ENCODE measurements at places on chromosomes 5 and 9.

- no peak for DNase-seq
These were observed 78.5 kb upstream of the TBC1D2 start for GRCh38 chr9:98333703-98334582.

GRCh38 chr9:85994191-85994590 is 53.2 kb downstream of the NAA35 start:
- DNase-seq: no peak

- DNase-seq: no peak
These were observed 157.8 kb downstream of the NTRK2 start for GRCh38 chr9:84827216-84827765.

DNA sequence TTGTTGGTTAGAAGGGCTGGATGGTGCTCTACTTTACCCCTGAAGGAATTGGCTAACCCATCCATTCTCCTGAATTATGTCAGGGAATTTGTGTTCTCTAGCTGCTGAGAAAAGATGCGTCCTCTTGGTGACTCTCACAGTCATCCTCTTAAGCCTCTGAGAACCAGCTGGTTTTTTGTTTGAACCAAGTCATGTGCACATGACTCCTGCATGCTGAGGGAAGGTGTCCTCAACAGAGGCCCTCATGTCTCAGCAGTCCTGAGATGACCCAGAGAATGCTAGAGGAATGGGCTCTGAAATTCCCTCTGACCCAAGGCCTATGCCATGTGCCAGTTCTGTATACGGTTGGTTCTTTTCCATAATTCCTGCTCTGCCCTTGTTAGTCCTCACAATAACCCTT is 10.4 kb upstream of the C5orf63 start:
- no peak for DNase-seq

DNA sequence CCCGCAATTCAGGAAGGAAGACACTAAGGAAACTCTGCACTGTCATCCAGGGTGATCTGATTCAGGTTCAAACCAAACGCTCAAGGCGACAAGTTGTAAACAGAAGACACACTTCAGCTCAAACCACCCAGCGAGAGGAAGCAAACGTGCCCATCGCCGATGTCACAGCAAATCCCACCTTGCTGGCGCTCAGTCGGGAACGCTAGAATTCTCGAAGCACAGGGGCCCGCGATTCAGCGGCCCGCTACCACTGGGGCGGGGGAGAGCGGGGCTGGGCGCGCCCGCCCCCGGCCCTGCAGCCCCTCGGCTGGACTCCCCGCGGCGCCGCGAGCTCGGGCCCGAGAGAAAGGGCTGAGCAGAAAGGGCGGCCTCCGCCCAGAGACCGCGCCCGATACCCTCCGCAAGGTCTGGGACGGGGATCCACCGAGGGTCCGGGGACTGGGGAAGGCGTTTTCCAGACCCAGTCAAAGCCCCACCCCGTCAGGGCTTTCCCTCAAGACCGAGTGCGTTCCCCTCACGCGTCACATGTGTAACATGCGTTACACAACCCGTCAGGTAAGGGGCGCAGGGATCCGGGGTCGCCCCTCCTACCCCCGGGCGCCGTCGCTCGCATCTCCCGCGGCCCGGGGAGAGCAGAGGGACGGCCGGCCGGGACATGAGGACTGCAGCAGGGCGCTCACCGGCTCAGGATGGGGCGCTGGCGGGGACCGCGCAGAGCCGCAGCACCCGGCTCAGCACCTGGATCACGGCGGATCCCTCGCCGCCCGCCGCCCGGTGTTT is 469 bp downstream of the AGTPBP1 start:
- no peak for DNase-seq

GRCh38 chr9:124513376-124513994 is 6.3 kb upstream of the NR5A1 start:
- no peak for DNase-seq

DNA sequence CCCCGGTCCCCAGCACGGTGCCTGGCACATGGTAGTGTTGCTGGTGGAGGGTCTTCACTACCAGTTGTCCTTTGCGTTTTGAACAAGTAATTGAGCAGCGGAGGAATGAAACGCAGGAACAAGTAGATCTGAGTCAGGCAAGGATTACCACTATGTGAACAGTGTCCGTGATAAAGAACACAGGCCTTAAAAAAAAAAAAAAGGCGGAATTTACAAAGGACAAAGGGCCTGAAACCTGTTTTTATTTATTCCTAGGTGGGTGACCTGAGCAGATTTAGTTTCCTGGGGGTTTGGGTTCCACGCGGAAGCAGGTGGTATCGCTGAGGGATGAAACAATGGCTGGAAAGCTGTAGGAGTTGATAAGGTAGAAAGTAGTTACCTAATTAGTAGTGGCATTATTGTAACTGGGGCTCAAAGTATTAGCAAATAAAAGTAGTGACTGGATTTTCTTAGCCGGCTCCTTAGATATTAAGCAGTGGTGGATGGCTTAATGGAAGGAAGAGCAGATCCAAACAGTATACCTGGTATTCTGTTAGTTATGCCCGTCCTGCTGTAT is 1.1 kb downstream of the RUSC2 start:
- DNase-seq: no peak

- DNase-seq: peak; percentile 23
These were observed 930 bp downstream of the PRLR start for GRCh38 chr5:35229076-35230037.

DNA sequence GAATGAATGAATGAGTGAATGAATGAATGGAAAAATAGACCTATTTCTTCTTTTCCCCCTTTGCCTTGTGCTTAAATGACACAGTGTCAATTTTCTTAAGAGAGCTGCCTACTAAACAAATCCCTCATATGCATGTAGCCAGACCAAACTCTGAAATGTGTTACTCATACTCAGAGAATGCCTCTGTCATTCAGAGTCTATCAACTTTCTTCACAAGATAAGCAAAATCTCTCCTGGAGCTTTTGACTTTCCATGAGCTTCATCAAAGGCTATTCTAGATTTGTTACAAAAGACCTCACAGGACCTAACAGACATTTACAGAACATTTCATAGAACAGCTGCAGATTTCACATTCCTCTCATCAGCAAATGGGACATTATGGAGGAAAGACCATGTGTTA is 275.7 kb upstream of the MSX2 start:
- DNase-seq: no peak

DNA sequence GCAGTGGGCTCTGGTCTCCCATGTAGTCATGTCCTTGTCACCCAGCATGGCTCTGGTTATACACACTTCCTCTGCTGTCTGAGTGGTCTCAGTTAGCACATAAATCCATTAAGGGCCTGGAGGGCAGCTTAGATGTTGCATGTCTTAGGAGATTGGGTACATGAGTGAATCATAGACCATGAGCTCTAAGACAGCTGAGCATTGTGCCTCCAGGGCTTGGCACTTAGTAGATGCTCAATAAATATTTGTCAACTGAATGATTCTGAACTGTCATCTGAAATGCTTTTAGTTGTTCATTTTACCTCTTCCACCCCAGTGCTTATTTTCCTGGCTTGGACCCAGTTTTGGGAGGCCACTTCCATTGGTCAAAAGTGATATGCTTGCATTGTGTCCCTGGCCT is 135.6 kb downstream of the BOD1 start:
- no peak for DNase-seq

- DNase-seq: no peak
These were observed 159.2 kb downstream of the SMARCA2 start for GRCh38 chr9:2174306-2174705.

All from activated B cell treated with CpG ODN at 0.5 μM for 24 hours (primary cell).